NCI-H2171 (cell line): ENCODE measurements at places on chromosomes 6 and 20.

DNA sequence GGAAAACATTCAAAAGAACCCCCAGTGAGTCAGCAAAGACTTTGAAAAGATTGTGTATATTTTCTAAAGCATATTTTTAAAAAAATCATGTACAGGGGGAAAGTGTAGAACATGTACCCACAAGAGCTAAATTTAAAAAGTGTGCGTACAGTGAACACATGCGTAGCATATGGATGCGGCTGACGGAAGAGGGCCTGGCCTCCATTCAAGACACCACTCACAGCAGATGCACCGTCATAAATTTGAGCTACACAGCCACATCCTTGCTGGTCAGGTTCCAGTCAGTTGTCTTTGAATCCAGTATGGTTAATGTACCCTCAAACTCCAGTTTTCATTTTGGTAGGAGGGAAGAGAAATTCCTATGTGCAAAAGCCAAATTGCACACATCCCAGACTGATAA, 54.3 kb upstream of the SPACA1 start:
- DNase-seq: no peak

GRCh38 chr6:19536838-19537237, 300.3 kb upstream of the ID4 start:
- DNase-seq: no peak

- no peak for DNase-seq
Measured at GRCh38 chr20:48295445-48295903, 510.2 kb upstream of the SULF2 start.

DNA sequence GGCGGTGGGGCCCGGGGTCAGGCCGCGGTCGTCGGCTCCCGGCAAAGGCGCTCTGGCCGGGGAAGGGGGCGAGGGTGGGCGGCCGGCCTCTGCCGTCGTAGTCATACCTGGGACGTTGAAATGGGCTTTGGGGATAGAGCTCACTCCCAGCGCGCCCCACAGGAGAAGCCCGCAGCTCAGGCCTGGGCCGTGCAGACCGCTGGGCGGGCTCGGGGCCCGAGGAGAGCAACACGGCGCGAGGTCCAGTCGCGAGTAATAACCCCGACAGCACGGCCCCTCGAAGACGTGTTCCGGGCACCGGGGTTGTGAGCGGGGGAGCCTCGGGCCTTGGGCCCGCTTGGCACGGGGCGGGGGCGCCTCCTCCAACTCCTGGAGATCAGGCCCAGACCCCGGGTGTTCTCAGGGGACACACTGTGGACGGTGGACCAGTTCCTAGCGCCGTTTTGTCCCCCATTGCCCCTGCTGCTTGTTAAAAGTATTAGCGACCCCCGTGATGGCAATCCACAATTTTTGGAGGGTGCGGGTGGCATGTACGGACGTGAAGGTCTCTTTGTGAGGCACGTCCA, 10.9 kb downstream of the FOXC1 start:
- no peak for DNase-seq

- DNase-seq: no peak
Measured at GRCh38 chr6:16222826-16223225, 15.6 kb upstream of the GMPR start.

GRCh38 chr20:61903575-61904340, 161.9 kb downstream of the TAF4 start:
- DNase-seq: no peak

GRCh38 chr20:38844963-38845362, 39.5 kb downstream of the PPP1R16B start:
- no peak for DNase-seq

DNA sequence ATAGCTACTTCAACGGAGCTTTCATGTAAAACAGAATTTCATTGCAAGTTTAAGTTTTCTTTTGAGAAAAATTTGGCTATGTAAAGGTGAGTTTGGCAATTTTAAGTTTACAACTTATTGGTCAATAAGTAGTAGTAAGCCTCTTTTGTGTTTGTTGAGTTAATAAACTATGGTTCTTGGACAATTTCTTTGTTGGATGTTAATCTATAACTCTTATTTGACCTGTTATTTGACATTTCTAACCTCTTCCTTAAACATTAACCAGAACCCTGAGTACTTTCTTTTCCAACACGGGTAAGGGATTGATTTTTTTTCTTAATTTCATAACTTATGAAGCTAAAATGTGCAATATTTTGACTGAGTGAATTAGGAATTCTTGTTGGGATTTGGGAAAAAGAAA, 354.4 kb downstream of the PRKN start:
- no peak for DNase-seq

GRCh38 chr6:37653933-37654565, 43.6 kb downstream of the MDGA1 start:
- DNase-seq: no peak

- no peak for DNase-seq
Measured at GRCh38 chr6:35706468-35706867, 17.8 kb upstream of the FKBP5 start.

- DNase-seq: no peak
Measured at GRCh38 chr6:83592770-83593394, 80.5 kb downstream of the PRSS35 start.

- DNase-seq: no peak
Measured at GRCh38 chr6:121596441-121596840, 161.0 kb downstream of the GJA1 start.

DNA sequence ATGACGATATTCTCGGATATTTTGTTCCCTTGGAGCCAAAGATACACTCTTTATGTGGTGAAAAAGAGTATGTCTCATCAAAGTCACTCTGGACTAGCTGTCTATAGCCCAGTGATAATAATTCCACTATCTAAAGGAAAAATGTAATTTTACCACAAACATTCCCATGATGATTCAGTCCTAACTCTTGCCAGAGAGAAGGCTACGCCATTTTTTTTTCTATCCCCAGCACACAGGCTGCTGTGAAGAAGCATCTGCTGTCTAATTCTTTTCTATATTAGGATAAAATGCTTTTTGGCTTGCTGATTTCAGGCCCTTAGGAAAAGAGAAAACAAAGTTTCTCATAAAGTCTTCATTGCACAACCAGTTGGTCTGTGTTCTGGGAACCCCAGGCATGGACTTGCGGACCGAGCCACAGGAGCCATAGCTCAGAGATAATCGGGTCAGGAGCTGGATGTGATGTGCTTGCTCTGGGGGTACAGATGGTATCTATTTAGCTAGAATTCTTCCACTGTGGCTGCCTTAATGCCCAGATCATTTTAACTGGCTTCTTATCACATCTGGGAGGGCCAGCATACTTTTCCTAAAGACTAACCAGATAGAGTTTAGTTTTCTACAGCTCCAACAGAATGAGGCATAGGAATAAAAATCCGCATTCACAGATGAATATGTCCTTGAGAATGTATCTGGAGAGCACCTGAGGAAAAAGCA, 683.7 kb upstream of the ID4 start:
- no peak for DNase-seq

GRCh38 chr6:87118054-87118453, 23.1 kb upstream of the CGA start:
- no peak for DNase-seq

- no peak for DNase-seq
Measured at GRCh38 chr20:45183084-45183483, 8.4 kb downstream of the PI3 start.

- no peak for DNase-seq
Measured at GRCh38 chr6:11098004-11098403, 4.4 kb downstream of the SMIM13 start.

- DNase-seq: no peak
Measured at GRCh38 chr20:59817846-59818615, 115.4 kb downstream of the SYCP2 start.

DNA sequence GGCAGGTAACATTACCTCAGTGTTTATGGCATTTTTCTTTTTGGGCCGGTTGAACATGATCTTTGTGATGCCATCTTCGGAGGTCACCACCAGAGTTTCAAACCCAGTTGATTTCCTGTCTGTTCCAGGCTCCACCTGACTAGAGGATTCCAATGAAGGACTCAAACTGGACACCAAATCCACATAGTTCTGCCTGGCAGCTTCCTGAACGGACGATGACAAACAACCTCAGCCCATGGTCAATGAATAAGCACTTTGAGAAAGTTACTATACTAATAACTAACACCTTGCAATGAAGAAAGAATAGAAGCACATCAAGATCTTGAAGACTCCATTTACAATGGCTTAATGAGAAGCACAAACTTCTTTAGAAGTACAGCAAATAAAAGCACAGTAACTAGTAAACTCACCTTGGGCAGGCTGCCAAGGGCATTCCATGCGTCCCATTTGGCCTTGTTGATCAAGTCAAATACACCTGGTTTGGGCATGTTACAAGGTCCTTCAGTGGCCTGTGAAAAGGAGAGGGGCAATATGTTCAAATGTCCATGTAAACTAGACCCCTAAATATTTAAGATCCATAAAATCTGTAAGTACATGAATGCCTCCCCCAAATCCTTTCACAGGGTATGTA, 4.9 kb downstream of the ECI2 start:
- no peak for DNase-seq

GRCh38 chr6:112183271-112183671, 71.1 kb downstream of the LAMA4 start:
- no peak for DNase-seq

DNA sequence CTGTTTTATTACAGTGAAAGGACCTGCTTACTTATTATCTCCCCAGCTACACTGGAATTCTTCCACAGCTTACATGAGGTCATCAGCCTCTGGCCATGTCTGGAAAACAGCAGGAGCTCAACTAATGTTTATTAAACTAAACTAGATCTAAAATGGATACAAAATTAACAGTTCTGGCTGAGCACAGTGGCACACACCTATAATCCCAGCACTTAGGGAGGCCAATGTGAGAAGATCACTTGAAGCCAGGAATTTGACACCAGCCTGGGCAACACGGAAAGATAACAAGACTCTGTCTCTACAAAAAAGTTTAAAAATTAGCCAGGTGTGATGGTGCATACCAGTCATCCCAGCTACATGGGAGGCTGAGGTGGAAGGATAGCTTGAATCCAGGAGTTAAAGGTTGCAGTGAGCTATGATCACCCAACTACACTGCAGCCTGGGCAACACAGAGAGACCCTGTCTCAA, 220.8 kb upstream of the MARCKS start:
- DNase-seq: no peak

DNA sequence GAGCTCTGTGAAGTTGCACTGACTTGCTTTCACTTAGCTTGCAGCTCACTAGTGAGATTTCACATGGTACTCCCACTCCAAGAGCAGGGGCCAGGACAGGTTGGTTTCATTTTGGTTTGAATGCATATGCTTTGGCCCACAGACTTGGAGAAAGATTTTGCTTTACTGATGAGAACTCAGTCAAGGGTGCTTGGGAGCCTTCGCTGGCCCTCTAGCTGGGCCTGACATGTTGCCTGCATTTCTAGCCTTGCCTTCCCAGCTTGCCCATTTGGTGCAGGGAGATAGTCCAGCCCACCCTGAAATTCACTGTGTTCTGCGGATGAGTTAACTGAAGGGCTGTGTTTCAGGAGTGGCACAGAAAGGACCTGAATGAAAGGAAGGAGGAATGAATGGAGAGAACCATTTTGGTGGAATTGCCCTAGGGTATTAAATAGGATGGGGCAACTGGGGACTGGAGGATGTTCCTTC, 1.9 kb downstream of the SGK1 start:
- DNase-seq: no peak

GRCh38 chr20:16607364-16608276, 34.4 kb upstream of the KIF16B start:
- no peak for DNase-seq

DNA sequence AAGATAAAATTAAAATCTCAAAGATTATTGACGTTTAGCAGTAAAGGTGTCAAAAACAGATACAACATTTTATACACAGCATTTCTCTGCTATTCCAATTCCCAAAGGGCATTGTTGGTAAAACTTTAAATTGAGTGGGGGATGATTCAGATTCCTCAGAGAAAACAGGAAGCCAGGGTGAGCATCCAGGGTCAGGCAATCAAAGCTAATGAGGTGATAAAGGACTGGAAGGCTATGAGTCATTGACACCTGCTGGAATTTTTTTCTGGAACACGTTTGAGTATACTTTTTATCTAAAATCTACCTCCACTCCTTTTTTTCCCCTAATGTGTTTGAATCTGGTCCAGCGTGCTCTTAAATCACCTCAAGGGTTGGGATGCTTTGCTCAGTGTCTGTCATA, 52.2 kb downstream of the FKBP1C start:
- no peak for DNase-seq

GRCh38 chr6:144559865-144560593, 274.9 kb downstream of the UTRN start:
- no peak for DNase-seq

DNA sequence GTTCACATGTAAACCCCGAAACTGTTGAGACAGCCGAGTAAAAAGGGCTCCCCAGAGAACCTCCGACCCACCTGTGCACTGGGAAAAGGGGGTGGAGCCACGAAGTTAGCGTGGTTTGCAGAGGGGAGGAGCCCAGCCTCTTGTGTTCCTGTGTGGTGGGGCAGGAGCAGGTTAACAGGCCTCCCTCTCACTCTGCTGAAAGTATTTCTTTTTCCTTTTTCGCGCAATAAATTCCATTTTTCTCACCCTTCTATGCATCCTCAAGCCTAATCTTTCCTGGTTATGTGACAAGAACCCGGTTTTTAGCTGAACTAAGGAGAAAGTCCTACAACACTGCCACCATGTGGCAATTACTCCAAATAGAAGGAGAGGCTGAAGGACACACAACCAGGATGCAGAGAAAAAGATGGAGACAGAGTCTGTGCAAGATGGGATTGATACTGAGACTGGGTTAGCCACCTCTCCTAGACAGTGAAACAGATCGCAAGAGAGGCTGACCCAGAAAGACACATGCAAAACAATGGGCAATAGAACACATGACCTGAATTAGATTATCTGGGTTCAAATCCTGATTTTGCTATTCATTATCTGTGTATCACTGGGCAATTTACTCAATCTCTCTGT, 168.7 kb upstream of the PRSS16 start:
- DNase-seq: peak; percentile 27

DNA sequence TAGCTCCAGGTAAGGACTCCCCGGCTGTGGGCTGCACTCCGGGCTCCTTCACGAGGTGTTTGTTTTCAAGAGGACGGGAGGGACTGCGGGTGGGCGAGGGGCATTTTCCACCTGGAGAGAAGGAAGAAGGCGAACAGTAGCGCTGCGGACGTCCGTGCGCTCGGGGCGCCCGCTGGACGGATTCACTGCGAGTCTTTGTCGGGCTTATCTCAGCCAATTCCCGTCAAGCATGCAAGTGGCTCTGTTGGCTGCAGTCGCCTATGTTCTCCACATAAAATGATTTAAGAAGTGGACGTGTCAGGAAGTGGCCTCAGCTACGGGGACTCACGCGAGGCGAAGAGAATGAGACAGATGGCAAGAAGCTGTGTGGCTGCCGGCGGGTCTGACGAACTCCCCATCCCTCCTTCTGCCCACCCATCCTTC, 332 bp downstream of the GRIK2 start:
- peak; percentile 50 for DNase-seq

GRCh38 chr6:133891149-133891926, 2.4 kb downstream of the TCF21 start:
- DNase-seq: no peak

GRCh38 chr6:138331984-138332383, 45.7 kb upstream of the SMIM28 start:
- no peak for DNase-seq
